Frontal cortex (tissue), 4 donors: ENCODE measurements at places on chromosomes 13 and 19. TPM values are rescaled to one million over a fixed set of nuclear protein-coding genes. Genes with fewer than 3 reads are reported as not detected.

DNA sequence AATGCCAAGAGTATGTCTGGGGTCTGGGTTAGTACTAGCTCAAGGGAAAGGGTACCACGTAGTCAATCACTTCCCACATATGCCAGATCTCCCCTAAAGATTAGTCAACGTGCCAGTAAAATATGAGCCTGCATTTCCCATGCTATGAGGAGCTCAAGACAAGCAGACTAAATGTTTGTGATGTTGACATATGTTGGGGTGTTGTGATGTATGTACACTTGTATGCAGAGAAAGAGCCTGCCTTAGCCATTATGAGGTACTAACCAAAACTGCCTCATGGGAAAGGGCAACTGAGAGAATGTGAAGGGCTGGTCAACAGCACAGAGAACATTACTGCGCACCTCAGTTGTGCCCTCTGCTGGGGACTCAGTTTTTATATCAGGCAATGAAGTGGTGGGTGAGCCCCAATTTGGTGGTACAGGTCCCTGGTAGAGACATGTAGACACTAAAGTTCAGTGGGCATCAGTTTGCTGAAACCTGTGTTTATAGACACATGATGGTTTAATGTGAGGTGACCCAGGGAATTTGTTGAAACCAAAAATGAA lies 287.0 kb downstream of the DCT start:
- no peak for DNase-seq

- DNase-seq, result no peak
These were observed 12.3 kb upstream of the MISP start for GRCh38 chr19:738509-739128.

PTH2 gene
- not detected for total RNA-seq

TNFSF11 gene
- total RNA-seq, result 0.41 TPM

SERP2 gene
- total RNA-seq, result 26.1 TPM

SBK2 gene
- 0.41 TPM for total RNA-seq

DNA sequence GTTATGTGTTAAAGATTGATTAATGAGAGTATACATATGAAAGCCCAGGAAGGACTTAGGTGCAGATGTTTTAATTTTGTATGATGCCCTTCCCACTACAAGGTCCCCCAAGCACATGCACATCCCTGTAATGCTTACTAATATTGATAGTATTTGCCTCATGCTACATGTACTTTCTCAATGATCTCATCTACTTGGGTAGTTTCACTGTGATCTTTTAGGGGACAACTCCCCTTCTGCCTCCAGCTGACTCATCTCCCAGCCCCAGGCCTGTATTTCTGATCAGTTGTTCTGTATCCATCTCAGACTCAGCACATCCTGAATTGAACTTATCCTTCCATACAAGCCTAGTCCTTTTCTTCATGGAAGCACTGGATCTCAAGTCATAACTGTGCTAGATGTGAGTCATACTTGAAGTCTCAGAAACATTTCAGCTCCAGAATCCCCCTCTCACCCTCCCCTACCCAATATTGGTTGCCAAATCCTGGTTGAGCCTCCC lies 49.4 kb upstream of the INTS6 start:
- no peak for DNase-seq

- no peak for DNase-seq
These were observed 15.6 kb downstream of the KPNA3 start for GRCh38 chr13:49776871-49777270.
